ENCODE measurements at places on chromosomes 7 and 10.

DNA sequence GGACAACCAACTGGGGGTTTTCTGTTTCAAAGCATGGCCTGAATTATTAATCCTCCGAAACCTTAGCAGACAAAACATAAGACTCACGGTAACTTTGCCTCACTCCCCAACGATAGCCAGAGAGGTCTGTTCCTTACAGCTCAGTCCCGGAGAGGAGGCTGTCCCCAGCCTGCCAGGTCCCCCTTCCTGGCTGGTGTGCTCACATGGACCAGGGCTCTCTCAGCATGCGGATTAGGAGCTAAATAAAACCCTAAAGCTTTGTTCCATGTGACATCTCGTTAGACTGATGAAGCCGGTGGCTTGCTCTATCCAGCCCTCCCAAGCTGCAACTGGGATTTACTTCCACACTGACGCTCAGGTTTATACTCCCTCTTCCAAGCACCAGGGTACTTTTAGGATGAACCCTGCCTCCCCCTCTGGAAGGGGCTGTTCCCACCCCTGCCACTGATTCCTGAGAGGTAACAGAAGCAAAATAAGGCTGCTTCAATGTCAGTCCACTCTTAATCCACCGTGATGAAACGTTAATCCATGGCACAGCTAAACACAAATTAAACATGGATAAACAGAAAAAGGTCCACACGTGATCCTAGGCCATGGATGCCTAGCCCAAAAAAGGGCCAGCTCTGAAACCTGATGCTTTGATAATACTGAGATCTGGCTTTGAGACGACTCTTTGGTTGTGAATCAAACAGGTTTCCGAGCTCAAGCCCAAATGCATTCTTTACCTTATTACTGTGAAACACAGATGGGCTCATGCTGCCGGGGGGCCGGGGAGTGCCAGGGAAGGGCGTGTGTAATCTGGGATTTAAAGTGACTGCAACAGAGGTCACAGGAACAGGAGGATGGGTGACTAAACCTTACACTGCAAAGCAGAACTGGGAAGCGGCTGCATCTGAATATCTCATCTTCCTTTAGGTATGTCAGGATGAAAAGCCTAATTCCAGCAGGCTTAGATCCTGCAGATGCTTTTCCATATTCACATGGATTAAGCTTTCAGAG, 86.2 kb downstream of the ZRANB1 start:
- peak; percentile 29 for DNase-seq

DNA sequence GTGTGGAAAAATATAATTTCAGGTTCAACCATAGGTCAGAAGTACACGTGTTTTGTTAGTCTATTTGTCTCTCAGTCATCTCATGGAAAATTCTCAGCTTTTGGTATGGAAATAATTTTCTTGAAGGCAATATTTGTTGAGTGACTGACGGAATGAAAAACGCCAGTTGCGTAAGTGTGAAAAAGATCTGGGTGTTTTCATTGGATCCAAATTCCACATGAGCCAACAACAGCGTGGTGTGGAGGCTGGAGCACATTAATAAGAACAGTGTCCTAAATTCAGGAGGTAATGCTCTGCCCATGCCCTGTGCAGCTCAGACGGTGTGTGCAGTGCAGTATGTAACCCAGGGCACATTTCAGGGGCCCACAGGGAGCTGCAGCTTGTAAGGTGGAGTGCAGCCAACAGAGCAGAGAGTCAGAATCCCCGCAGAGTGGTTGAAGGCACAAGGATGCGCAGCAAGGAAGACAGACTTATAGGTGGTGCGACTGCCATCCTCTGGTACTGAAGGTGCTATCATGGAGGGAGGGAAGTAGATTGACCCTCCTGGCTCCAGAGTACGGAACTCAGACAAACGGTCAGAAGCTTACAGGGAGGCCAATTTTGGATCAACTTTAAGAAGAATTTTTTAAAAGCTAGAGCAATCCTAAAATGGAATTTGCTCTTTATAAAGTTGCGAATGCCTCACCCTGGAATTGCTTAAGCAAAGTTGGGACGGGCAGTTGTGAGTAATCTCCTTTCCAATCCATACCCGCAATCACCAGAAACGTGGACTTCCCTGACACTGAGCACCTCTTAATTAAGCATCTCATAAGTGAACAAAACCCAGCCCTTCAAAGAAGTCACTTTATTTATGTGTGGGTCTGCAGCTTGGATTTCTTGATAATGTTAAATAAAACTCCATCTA, 38.0 kb downstream of the EGFR start:
- no peak for DNase-seq

DNA sequence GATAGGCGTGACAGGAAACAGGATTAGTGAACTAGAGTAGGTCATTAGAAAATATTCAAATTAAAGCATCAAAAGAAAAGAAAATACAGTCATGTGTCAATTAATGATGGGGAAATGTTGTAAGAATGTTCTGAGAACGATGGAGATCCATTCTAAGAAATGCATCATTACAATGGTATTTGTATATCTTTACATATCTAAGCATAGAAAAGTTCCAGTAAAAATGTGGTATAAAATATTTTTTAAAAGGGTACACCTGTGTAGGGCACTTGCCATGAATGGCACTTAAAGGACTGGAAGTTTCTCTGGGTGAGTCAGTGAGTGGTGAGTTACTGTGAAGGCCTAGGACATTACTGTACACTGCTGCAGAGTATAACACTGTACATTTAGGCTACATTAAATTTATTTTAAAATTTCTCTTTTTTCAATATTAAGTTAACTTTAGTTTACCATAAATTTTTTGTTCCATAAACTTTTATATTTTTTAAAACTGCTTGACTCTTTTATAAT, 282.5 kb downstream of the BMPER start:
- DNase-seq, result peak; percentile 44

DNA sequence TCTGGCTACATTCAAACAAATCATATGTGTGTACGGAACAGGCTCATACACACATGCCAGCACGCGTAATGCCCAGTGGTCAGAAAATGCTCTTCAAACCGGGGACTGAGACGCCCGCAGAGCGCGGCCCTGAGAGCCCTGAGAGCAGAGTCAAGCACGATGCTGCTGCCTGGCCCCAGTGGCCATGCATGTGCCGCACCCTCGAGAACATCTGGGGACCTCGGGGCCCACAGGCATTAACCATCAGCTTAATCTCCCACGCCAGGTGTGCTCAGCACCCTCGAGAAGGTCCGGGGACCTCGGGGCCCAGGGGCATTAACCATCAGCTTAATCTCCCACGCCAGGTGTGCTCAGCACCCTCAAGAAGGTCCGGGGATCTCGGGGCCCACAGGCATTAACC, 163.1 kb downstream of the PTPRN2 start:
- DNase-seq, result no peak

GRCh38 chr10:31125789-31126188, 94.1 kb upstream of the ZNF438 start:
- DNase-seq, result no peak

DNA sequence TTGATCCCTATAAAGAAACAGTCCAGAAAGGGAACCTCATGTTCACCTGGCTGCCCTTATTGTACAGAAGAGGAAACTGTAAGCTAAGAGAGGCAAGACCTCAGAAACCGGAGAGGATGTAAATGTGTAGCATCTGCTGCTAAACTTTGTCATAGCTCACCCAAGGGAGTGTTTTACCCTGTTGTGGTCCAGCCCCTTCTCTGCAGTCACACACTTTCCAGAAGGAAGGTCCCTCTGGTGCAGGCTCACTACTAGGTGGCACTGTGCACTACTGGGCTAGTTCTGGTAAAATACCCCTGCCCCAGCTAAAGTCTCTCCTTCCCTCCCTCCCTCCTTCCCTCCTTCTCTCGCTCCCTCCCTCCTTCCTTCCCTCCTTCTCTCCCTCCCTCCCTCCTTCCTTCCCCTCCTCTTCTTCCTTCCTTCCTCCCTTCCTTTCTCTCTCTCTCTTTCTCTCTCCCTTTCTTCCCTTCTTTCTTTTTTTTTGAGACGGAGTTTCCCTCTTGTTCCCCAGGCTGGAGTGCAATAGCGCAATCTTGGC, 42.5 kb upstream of the LCOR start:
- DNase-seq, result no peak

- DNase-seq, result no peak
These were observed 231.5 kb upstream of the NRP1 start for GRCh38 chr10:33566001-33566400.

DNA sequence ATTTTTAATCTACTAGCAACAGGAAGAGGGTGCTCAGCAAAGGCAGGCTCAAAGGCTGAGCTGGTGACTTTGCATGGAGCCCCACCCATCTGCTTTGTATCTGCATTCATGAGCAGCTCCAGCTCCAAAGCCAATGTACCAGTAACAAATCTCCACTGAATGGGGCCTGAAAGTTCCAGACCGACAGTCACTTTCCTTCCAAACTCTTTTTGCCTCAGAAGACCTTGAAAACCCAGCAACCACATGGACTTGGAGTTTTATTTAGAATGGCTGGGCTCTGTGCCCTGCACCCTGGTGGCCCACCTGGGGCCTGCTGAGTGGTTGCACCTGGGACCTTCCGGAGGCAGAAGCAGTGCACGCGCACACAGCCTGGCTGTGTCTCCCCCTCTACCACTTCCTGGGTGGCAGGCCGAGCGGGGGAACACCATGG, 195.0 kb upstream of the PLXNA4 start:
- no peak for DNase-seq

DNA sequence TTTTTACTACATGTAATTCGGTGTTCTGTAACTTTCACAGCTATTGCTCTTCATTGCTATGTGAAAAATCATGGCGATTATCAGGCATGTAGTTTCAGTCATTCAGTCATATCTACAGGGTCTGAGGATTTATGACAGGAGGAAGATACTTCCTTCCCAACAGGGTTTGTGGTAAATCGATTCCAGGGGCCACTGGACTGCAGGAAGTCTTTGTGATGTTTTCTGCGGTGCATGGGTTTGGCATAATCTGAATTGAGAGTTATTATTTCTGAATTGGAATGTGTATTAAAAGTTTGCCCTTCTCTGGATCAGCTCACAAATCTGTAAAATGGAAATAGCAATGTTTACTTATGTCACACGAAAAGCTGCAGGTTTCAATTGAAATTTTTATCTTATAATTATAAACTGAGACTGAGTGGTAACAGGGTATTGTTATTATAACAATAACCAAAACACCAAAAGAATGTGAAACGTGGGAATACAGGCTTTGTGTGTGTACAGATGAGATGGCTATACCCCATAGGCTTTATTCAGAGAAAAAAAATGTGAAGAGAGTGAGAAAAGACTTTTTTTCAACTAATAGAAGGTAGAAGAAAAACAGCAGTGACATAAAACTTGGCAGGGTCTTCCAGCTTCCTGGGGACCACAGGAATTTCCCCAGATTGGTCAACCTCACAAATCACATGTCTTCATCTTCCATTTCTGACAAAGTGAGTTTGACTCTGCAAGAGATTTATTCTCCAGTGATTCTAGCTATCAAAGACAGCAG, 307.7 kb upstream of the NFE2L3 start:
- no peak for DNase-seq

- peak; percentile 51 for DNase-seq
These were observed 236.6 kb upstream of the GRB10 start for GRCh38 chr7:51019191-51019844.

DNA sequence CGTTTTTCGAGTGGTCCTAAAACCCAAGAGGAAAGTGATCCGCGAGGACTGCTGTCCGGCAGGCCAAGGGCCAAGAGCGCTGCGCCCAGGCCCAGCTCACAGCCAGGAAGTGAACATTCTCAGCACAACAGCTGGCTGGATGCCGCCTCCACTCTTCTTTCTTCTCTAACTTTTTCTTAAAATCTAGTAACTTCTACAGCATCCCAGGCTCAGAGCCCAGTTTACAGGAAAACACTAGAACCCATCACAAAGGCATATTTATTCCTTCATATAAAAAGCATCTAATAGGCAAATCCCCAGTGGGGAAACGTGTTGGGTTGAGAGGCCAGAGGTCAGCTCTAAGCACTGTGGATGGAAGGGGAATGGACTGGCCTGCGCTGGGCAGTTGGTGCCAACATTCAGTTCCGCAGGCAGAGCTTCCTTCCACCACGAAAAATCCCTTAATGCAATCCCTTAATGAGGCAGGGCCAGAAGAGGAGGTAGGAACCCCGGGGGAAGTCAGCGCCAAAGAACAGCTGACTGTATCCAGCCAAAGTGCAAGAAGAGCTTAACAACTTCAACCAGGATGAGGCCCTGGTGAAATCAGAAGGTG, 74.8 kb downstream of the ZRANB1 start:
- DNase-seq, result no peak

- no peak for DNase-seq
These were observed 58.9 kb upstream of the C10orf90 start for GRCh38 chr10:126729314-126729870.

GRCh38 chr7:133778472-133778871, 348.7 kb upstream of the LRGUK start:
- DNase-seq, result no peak

DNA sequence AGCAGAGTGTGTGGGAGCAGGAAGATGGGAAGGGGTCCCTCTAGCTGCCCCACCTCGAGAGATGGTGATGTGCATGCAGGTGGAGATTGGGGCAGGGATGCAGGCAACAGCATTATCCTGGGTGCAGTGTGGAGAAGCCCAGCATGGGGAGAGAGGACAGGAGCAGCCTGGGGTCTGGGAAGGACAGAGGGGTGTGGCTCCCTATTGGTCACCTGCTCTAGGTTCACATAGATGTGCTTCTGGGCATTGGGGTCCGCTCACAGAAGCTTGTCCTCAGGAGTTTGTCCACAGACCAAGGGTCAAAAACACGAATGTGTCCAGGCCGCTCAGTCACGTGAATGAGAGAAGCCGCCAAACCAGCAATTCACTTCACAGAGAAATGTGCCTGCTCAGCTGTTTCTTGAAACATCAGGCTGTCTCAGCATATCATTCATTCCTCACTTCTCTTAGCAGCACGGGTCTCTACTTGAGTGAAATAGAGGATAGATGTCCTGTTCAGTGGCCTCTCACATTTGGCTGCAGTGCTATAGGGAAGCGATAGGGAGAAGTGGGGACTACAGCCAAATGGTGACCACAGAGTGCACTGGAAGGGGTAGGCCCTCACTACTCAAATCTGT, 11.5 kb upstream of the SLC29A3 start:
- no peak for DNase-seq

- DNase-seq, result no peak
These were observed 82.3 kb upstream of the ARID5B start for GRCh38 chr10:61819208-61819607.

- no peak for DNase-seq
These were observed 167.9 kb upstream of the PRSS1 start for GRCh38 chr7:142581341-142581740.

- no peak for DNase-seq
These were observed 44.9 kb downstream of the FIGNL1 start for GRCh38 chr7:50405221-50405620.

- no peak for DNase-seq
These were observed 22.6 kb downstream of the HSPA12A start for GRCh38 chr10:116719804-116720203.

GRCh38 chr7:151452680-151453325, 12.9 kb upstream of the CRYGN start:
- no peak for DNase-seq

GRCh38 chr7:156167987-156168386, 355.7 kb upstream of the SHH start:
- no peak for DNase-seq

- no peak for DNase-seq
These were observed 560.8 kb downstream of the POM121L12 start for GRCh38 chr7:53596230-53596629.
